RPMI7951 (cell line): ENCODE measurements at places on chromosomes 5 and 9. TPM values are rescaled to one million over a fixed set of nuclear protein-coding genes. Genes with fewer than 3 reads are reported as not detected.

- DNase-seq, result no peak
Observed at GRCh38 chr9:11142965-11143738, 530.4 kb upstream of the PTPRD start.

DNA sequence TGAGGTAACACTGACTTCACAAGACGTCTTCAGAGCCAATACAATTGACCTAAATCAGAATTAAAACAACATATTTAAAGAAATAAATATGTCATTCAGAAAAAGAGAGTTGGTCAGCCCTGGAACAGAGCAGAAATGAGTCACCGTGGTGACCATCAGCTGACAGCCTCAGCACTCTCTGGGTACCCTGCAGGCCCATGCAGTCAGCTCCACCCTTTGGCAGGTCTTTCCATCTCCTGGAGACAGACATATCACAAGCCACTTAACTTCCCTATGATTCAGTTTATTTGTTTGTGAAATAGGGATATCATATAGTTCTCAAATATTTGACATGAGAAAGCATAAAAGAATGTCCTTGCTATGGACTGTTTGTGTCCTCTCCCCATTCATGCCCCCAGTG lies 151.6 kb upstream of the MEF2C start:
- DNase-seq, result peak; percentile 68

DNA sequence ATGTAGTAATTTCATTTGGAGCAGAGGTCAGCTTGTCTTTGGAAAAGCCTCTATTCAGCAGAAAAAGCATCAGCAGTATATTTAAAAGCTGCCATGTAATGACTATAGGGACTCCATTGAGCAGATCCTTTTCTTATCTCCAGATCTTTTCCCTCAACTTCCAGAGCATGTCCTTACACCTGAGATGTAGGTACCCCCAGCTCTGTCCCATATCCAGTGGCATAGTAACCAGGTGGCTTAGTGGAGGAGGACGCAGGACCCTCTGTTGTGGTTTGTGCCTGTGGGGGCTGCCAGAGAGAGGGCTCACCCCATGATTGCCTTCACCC lies 61.5 kb downstream of the RCL1 start:
- no peak for DNase-seq

DNA sequence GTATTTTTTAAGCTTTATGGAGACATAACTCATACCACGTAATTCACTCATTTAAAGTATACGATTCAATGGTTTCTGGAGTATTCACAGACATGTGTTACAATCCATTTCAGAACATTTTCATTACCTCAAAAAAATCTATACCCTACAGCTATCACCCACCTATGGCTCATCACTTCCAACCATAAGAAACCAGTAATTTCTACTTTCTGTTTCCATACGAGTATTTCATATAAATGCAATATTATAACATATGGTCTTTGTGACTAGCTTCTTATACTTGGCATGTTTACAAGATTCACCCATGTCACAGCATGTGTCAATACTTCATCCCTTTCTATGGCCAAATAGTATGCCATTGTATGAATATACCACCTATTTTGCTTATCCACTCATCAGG lies 18.8 kb downstream of the UBQLN1 start:
- DNase-seq, result no peak

The GMCL2 gene
- total RNA-seq, result not detected in 2 replicates

The FBXL7 gene
- total RNA-seq, result 5.0 and 6.4 TPM in 2 replicates
